ENCODE measurements at places on chromosomes 5 and 9.

GRCh38 chr9:22148528-22148875, 139.4 kb upstream of the CDKN2B start:
- DNase-seq: no peak

- DNase-seq: no peak
Measured at GRCh38 chr9:134491856-134492255, 149.7 kb upstream of the COL5A1 start.

- DNase-seq: no peak
Measured at GRCh38 chr9:112863214-112863613, 27.5 kb downstream of the SLC46A2 start.

- no peak for DNase-seq
Measured at GRCh38 chr9:115999498-115999897, 154.1 kb upstream of the PAPPA start.

- peak; percentile 56 for DNase-seq
Measured at GRCh38 chr9:32571969-32572899, 725 bp downstream of the NDUFB6 start.

GRCh38 chr5:132069561-132069960, 4.0 kb upstream of the CSF2 start:
- DNase-seq: no peak

- no peak for DNase-seq
Measured at GRCh38 chr5:90301248-90301647, 108.3 kb downstream of the CETN3 start.

GRCh38 chr5:5419291-5420210, 2.9 kb upstream of the ICE1 start:
- no peak for DNase-seq

GRCh38 chr9:13513716-13514444, 234.4 kb upstream of the MPDZ start:
- no peak for DNase-seq

DNA sequence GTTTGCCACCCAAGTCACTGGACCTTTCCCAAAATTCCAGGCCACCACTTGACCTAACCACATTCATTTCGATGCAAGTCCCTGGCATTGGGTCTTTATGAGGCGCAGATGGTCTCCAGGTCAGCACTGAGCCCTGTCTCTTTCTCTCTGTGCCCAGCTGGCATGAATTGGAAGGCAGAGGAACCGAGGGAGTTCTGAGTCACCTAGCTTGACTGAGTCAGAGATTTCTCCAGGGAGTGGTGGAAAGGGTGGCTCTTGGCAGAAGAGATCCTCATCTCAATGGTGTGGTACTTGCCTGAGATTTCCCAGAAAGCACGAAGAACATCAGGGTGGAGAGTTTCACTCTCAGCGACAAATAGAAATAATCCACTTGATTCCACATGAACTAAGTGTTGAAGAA, 43.8 kb downstream of the WDR36 start:
- no peak for DNase-seq

DNA sequence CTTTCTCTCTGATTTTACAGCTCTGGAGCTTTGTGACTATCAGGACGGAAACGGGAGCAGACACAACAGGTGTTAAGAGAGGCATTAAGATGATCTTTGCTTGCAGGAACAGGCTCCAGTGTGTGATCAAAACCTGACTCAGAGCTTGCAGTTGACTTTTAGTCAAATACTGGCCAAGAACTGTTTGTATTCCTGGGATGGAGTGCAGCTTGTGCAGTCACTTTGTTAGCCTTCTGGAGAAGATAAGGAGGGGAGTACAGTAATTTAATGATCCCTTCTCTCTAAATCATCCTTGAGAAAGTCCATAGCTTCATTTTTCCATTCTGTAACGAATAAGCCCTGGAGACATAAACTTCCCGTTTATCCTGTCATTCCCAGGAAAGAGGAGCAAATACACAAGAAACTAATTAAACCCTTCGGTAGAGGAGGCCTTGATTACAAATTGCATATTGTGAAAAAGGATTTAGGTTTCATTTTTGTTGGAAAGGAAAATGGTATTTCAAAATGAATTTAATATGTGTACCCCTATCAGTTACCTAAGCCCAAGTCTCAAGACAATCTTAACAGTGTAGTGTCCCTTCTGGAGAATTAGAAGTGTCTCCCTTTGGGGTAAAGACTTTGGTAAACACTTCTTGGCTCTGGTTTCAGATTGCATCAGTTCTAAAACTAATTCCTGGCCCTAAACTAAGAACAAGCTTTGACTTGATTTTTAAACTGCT, 3.1 kb upstream of the STOM start:
- no peak for DNase-seq

DNA sequence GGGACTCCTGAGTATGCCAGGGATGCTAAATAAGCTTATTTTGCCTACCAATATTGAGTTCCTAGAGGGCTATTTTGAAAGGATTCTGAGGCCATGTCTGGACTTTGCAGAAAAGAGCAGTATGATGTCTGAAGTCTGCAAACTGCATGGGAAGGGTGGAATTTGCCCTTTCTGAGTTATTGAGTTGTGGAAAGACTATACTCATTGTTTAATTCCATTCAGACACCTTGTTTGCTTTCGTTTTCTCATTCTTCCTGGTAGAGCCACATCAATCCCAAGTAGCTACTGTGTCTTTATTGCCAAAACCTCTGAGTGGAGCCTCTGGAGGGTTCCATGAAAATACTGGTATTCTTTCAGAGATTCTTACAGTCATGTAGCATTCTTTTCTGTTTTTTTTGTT, 50.9 kb upstream of the PPP1R2B start:
- no peak for DNase-seq

DNA sequence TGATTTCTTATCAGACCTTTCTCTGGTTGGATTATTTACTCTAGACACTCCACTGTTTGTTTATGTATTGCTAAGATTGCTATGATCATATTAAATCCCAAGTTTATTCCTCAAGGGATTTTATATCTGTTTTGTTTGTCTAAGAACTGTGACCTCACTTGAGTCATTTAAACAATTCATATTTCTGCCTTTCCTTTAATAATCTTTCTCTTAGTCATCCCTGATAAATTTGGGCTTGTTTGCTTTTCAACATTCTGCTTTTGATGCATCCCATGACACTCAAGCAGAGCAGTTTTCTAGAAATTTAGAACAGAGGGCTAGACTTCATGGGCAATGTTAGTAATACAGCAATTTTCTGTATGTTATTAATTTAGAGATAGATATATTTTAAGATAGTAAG, 231.6 kb upstream of the TNC start:
- DNase-seq: no peak

DNA sequence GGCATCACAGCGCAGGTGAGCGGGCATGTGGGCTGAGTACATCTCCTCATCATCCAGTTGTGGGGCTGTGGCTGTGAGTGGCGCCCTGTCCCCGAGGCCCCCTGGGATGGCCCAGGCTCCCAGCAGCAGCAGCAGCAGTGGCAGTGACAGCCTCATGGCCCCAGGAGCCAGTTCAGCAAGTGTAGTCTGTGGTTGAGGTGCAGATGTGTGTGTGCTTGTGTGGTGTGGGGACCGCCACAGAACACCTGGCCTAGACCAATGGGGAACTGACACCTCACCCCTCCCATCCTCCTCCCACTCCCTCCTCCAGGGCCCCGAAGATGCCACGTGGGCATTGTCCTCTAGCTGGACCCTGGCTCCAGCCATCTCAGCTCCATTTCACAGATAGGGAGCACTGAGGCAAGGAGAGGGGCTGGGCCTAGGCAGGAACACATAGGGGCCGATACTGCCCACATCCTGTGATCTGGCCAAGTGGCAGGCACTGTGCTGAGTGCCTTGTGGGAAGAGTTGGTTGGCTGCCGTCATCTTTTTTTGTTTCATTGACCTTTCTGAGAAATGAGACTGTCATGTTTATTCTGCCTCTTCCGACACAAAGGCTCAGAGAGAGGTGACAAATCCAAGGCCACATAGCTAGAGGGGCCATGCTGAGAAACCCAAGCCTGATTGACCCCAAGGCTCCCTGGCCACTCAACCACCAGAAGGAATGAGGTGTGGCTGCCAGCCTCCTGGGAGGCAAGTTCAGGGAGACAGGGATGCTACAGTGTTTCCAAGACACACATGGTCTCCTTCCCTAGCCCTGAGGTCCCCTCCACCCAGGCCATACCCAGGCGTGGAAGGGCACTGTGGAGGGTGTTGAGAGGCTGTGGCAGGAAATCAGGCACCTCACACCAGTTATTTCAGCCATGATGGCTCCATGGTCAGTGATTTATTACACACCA, at the start of gene MZB1:
MZB1 (minus strand) TSS at position 213 of the 938 bp plus-strand sequence; CDS start at position 156, 57 bp downstream.
- peak; percentile 33 for DNase-seq

DNA sequence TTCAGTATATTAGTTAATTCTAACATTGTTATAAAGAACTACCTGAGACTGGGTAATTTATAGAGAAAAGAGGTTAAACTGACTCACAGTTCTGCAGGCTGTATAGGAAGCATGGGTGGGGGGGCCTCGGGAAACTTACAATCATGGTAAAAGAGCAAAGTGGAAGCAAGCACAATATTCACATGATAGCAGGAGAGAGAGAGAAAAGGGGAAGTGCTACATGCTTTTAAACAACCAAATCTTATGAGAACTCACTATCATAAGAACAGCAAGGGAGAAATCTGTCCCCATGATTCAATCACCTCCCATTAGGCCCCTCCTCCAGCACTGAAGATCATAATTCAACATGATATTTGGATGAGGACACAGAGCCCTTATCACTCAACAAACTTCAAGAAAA, 324.9 kb downstream of the ZNF608 start:
- DNase-seq: no peak

DNA sequence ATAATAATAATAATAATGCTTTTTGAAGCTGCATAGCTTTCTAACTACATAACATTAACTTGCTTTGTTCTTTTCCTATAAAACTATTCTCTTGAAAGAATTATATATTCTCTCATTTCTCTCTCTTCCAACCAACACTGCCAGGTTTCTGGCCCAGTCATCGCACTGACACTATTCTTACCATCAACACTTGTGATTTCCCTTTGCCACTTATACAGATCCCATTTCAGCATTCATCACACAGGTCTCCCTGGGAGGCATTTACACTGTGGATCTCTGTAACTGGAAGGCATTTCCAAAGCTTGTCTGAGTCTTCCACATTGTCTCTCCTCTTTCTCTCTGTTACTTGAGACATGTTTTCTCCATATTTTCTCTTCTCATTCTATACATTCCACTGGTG, 777.8 kb upstream of the ACO1 start:
- DNase-seq: no peak

GRCh38 chr5:136820848-136821247, 455.5 kb upstream of the TRPC7 start:
- DNase-seq: no peak

DNA sequence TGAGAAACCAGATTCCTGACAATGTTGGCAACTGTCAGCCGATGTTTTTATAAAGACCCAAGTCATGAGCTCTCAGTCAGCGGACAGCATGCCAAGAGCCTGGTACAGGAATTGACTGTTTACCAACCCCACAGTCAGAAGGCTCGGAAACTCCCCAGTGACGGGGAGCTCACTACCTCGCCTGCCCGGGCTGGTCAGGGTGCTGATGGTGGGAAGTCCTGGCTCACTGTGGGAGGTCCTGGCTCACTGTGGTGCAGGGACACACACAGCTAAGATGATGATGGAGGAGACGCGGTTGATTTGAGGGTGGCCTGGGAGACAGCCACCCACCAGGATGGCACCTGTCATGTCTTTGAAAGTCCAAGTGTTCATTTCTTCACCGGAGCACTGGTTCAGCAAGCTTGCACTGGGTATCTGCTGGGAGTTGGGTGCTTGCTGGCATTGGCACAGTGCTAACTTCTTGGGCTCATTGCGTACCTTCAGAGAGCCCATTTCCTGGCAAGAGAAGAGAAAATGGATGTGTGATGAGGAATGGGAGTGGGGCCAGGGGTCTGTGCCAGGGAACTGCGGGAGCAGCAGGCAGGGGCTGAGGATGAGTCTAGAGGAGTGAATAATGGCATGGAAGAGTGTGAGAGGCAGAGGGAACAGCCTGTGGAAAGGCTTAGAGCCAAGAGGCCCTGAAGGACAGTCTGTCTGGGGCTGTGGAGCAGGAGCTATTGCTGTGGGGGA, 15.3 kb downstream of the ASS1 start:
- DNase-seq: no peak

DNA sequence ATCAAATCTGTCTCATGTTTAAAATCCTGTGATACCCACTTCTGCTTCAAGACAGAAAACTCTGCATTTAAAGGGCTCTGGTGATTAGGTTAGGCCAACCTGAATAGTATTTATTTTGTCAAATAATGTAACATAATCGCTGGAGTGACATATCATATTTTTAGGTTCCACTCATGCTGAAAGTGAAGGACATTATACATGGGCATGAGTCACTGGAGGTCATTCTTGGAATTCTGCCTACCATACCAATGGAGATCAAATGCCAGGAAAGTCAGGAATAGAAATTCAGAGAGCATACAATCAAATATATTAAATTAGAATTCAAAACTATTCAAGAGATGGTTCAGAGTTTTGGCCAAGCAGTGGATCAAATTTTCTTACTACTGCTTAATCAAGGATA, 97.1 kb upstream of the PRSS3 start:
- DNase-seq: no peak

All from activated CD8-positive, alpha-beta memory T cell treated with anti-CD3 and anti-CD28 coated beads for 1 hour (primary cell).